Esophagus mucosa (tissue), 1 donor: ENCODE measurements at places on chromosomes 16 and 17.
A peak's percentile ranks its signal among the peaks of the same experiment; 100 is the strongest.

DNA sequence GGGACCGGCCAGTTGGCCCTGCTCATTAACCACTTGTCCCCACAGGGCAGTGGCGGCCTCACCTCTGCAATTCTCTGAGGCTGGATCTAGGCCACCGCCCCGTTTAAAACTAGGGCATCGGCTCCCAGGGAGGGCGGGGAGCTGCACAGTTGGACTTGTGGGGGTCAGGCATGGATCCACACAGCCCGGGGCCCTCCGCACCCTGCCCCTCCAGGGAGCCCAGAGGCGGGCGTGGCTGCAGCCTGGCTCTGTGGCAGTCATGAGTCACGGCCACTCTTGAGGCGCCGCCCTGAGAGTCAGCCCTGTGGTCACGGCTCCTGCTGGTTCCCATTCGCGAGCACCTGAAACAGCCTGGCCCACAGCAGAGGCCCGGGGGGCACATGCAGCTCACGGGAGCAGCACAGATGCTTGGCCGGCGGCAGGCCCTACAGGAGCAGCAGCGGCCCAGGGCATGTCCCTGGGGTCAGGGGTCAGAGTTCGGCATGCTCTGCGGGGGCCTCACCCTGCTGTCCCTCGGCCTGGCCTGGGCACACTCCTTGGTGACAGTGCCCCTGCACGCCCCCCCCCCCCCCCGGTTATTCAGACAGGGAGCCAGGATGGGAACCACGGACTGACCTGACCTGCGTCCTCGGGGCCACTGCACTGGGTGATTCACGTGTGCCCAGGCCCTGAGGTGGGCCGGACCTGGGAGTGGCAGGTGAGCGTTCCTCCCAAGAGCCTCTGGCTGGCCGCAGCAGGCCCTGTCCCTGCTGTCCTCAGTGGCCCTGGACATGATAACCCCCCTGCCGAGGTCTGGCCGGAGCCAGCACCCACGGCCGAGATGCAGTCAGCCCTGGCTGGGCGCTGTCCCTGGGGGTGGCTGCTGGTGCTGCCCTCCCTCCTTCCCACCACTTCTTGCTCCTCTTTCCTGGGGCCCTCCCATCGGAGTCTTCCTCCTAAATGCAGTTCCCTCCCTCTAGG is 8.2 kb downstream of the CAPN15 start:
- ATAC-seq, result peak; percentile 84

- ATAC-seq, result peak; percentile 25
Measured at GRCh38 chr16:4290236-4290830, 17.5 kb upstream of the TFAP4 start.

- ATAC-seq, result no peak
Measured at GRCh38 chr16:17204644-17205043, 266.1 kb downstream of the XYLT1 start.

- ATAC-seq, result no peak
Measured at GRCh38 chr17:38899421-38899820, 26.0 kb upstream of the LASP1NB start.

GRCh38 chr17:27980043-27980442 is 62.4 kb upstream of the NLK start:
- no peak for ATAC-seq

DNA sequence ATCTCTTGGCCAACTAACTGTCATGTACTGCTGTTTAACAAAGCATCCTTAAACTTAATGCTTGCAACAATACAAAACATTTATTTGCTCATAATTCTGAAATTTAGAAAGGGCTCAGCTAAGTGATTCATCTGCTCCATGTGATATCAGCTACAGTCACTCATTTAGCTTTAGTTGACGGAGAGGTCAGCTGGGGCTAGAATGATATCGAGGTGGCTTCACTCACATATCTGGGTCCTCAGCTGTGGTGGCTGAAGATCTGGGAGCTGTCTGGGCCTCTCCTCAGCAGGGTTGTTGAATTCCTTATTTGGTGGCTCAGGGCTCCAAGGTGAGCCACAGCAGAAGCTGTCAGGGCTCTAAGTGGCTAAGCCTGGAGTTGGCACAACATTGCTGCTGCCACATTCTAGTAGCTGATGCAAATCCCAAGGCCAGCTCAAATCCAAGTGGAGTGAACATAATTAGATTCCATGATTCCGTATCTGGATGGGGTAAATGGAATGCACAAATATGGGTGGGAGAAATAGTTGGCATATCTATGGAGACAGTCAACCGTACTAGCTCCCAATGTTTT is 62.8 kb downstream of the HS3ST3A1 start:
- no peak for ATAC-seq

- no peak for ATAC-seq
Measured at GRCh38 chr17:6943406-6943805, 52.4 kb upstream of the ALOX12 start.

DNA sequence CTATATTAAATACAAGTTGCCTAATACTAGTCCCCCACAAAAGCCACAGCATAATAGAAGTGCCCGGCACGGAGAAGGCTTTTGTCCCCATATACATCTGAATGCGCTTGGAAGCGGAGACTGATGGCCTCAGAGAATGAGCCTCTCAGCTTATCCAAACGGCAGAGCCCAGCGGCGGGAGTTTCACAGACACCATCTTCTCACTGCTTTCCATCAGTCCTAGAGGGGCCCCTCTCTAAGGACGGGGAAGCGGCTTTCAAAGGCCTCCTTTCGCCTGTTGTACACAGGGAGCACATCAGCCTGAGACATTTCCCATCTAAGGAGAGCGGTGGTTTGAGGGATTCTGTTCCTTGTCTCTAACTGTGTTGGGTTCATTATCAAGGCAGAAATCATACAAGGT is 16.9 kb downstream of the NXN start:
- no peak for ATAC-seq
